ENCODE measurements at places on chromosomes 4 and X.
A peak's percentile ranks its signal among the peaks of the same experiment; 100 is the strongest.

DNA sequence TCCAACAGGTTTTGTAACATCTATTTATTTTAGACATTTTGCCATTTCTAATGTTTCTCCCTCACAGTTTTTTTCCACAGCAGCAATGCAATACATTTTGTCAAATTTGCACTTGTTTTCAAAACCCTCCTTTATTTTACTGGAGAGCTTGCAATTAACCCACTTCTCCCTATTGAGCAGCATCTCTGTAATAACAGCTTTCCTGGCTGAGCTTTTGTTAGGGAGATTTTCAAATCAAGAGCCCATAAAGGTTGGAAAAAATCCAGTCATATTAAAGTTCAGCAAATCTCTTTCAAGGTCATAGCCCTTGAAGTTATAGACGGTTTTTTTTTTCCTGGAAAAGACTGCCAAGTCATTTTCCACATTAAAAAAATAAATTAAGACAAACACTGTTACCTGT is 450.6 kb upstream of the TENM3 start:
- DNase-seq: no peak

- DNase-seq: no peak
These were observed 1095.5 kb upstream of the IGFBP7 start for GRCh38 chr4:58205446-58206235.

GRCh38 chr4:53935780-53936179 is 128.6 kb downstream of the CHIC2 start:
- no peak for DNase-seq

DNA sequence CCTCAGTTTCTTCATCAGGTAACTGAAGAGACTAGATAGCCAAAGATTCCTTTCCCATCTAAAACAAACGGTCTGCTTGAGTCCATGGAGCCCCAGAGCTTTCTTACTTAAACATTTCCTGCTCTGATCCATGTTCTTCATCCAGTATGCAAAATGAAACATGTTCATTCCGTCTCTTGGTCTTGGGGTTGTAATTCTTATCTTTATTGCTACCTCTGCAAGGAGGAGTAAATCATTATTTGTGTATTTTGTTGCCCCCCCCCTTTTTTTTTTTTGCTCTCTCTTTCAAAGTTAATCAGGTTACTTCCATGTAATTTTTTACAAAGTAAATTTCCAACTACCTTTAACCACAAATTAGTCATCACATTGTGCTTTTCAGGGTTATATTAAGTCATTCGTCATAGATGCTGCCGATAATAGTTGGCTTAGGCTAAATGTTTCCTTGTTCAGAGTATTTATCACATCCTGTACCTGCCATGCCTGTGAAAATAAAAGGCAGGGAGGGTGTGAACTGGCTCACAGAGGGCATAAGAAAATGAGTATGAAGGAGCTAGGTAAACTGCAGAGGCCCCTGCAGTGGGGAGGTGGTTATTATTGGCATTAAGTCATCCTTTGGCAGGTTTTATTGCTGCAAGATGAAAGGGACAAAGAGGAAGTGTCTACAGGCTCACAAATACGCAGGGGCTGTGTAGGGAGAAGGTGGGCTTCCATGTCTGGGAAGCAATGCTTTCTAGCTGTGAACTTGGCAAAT is 76.7 kb upstream of the HS3ST1 start:
- no peak for DNase-seq

GRCh38 chr4:136967069-136967468 is 565.2 kb downstream of the PCDH18 start:
- DNase-seq: no peak

DNA sequence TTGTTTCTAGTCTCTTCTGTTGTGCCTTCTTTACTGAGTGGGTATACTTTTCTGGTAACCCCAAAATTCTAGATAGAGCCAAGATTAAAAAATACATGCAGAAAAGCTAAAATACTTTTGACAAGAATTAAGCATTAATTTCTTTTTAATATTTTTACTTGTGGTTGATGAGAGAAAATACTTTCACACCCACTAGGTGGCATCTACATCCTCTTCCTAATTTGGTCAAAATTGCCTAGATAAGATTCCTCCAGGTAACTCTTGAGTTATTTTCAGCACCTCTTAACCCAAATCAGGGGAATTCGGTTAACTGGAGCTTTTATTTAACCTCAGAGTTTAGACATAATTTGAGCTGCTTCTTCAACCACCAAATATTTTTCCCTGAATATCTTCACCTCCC is 28.4 kb upstream of the COX7B2 start:
- DNase-seq: peak; percentile 21

- DNase-seq: no peak
These were observed 64.0 kb downstream of the CCNG2 start for GRCh38 chr4:77220828-77221613.

DNA sequence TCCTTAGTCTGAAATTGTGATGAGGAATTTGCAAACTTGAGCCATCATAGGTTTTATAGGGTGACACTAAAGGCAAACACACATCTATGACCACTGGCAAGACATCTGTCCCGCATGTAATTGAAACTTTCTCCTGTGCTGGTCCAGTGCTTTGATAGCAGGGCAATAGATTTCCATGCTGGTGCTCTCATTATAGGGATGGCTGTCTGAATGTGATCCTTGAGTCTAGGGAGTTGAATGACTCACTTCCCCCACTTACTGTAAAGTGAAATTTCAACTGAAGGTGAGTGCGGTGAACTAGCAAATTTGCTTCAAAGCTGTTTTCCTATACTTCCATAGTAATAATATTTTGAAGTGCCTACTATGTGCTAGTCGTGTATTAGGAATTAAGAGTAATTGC is 1630.0 kb downstream of the STIM2 start:
- no peak for DNase-seq

GRCh38 chrX:77635373-77635772 is 150.6 kb downstream of the ATRX start:
- DNase-seq: no peak

- DNase-seq: no peak
These were observed 158.8 kb upstream of the AADAT start for GRCh38 chr4:170248576-170248975.

GRCh38 chr4:24780936-24781495 is 14.4 kb upstream of the SOD3 start:
- DNase-seq: no peak

- no peak for DNase-seq
These were observed 387.6 kb downstream of the PDHA2 start for GRCh38 chr4:96227515-96227914.

- DNase-seq: peak; percentile 57
These were observed 160.2 kb downstream of the NHS start for GRCh38 chrX:17535229-17535628.
